ENCODE measurements at places on chromosomes 6 and 20.

DNA sequence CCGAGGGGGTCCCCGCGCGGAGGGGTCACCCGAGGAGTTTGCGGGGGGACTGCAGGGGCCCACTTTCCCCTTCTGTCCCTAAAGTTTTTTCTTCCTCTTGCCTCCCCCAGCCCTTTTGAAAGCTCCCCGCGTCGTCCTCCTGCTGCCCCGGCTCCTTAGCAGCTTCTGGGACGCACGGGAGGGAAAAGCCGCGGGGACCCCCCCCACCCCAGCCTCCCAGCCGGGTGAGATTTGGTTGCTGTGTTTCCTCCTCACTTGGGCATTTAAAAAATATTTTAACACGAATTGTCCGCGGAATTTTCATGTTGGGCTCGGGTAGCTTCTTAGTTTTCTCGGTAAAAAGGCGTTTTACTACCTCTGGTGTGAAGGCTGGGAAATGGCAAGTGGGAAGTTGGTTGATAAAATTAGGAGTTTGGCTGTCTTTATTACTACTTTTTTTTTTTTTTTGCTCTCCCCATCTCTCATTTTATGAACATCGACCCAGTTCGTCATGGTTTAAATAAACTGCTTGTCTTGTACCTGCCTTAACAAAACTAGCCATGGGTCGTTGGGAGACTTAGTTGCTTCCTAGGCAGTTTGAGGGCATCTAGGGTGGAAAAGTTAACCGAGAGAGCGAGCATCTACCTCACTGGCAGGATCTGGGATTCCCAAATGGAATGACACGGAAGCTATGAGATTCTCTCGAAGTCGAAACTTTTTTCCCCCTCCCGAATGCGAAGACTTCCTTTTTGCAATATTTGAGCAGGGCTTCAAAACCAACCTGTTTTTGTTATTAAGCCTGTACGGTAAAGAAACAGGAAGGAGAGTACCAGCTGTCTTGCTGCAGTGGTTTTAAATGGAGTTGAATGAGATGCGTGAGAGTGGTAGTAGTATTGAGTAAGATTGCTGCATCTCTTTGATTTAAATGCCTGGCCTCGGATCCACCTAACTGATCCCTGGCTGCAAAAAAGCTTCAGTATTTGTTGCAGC, 868 bp downstream of the NCOA3 start:
- peak; percentile 41 for DNase-seq

DNA sequence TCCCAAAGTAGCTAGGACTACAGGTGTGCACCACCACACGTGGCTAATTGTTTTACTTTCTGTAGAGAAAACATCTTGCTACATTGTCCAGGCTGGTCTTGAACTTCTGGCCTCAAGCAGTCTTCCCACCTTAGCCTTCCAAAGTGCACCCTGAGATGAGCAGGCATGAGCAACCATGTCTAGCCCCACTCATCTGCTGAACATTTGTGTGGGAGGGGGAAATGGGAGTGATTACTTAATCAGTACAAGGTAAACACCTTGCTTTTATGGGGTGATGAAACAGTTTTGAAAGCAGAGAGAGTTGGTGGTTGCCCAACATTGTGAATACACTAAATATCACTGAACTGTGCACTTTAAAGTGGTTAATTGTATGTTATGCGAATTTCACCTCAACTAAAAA, 5.3 kb downstream of the APMAP start:
- DNase-seq, result peak; percentile 21

- DNase-seq, result no peak
Measured at GRCh38 chr20:62999580-62999979, 7.2 kb downstream of the BHLHE23 start.

DNA sequence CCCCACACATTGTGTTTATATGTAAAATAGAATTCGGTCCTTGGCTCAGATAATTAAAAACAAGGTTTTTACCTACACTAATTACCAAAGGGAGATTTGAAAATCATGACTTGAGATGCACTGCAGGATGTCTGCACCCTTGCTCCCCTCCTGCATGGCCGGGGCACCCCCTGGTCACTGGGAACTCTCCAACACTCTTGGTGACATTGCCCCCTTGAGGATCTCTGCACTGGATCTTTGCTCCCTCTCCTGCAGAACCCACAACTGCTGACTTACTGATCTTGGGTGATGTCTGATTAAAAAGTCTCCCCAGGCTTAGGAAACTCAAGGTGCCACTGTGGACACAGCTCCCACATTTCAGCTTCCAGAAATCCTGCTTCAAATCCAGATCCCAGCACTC, 17.1 kb upstream of the CSNK2A1 start:
- no peak for DNase-seq

DNA sequence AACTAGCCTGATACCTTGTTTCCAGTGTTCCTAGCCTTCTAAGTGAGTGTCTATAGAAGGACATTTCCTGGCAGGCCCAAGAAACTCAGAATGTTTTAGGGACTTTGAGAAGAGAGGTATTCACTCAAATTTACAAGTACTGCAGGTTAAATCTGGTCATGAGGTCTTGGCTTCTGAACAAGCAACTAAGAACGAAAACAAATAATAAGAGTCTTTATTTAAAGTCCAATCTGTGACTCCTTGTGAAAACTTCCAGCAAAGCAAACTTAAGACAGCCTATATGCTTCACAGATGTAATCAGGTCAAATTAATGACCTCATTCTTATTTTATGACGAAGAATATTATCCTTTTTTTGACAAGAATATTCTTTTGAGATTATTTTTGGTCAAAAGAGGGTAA, 79.4 kb upstream of the PRSS16 start:
- DNase-seq, result no peak

GRCh38 chr20:11697646-11698045, 220.0 kb upstream of the BTBD3 start:
- no peak for DNase-seq

DNA sequence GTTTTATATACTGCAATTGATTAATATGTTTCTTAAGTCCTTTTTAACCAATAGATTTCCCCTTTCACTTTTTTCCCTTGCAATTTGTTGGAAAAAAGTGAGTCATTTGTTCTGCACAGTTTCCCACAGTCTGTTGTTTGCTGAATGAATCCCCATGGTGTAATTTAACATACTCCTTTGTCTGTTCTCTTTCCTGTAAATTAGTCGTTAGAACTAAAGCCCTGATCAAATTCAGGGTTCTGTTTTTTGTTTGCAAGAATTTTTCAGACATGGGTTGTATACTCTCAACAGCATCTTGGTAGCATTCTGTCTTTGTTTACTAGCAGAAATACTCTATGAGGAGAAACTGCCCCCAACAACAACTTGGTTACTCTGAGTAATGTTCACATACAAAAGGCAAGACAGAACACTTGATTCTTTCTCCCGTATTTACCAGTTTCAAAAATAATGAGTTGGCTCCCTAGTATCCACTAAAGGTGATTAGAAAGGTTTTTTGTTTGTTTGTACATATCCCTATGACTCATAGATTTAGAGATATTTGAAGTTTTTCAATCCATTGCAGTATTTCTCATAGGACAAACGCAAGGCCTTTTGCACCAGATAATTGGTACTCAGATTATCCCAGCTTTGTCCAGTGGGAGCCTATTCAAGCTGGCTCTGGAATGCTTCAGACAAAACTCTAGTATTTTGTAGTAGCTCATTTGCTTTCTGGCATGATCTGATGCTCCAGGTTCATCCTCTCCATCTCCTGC, 16.5 kb downstream of the BLOC1S5 start:
- no peak for DNase-seq

DNA sequence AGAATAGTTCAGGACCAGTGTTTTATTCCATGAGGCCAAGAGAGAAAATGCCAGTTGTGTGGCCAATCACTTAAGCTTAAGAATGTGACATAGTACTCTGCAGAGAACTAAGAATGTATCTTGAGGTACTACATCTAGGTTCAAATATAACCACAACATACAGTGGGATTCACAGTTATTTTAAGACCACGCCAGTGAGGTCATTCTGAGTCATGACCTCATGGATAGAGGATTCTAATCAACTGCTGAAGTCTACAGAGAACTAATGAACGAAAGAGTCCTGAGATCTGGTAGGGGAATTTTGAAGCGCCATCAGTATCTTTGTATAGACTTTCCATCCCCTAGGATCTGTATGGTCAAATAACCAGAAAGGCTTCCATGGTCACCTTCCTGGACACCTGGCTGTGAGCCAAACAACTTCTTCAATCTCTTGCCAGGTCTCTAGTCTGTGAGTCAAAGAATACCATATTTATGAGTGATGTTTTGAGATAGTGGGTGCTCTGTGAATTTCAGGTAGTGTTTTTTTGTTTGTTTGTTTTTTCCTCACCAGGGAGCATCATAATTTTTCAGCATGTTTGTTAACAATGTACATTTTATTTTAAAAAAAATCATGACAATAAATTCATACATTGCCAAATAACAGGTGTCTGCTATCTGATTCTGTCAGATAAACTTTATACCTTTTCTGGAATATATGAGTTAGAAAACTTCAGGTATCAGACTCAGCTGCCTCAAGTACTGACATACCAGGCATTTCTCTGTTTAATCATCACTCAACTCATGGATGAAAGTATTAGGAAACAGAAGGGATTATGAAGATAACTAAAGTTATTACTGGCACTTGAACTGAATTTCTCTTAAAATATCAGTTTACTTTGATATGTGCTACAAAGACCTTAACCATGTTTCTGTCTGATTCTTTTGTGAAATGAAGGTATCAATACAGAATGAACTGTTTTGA, 217.9 kb downstream of the PLCB4 start:
- DNase-seq, result no peak

DNA sequence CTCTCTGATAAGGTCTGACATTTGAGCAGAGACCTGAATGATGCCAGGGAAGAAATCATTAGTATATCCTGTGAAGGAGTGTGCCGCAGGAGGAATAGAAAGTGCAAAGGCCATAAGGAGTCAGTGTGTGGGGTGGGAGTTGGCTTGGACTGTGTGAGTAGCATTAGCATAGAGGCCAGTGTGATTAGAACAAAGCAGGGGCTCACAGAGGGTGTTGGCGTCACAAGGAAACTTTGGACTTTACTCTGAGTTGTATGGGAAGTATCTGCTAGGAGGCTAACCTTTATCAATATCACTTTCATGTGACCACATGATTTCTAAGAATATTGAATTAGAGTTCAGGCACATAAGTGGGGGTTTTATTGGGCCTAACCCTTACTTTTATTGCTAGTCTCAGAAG, 12.1 kb downstream of the TMEM200A start:
- no peak for DNase-seq

Data from activated CD4-positive, alpha-beta T cell treated with anti-CD3 and anti-CD28 coated beads for 48 hours (primary cell).